ENCODE measurements at places on chromosomes 6 and 20. TPM values are rescaled to one million over a fixed set of nuclear protein-coding genes. Genes with fewer than 3 reads are reported as not detected.

DNA sequence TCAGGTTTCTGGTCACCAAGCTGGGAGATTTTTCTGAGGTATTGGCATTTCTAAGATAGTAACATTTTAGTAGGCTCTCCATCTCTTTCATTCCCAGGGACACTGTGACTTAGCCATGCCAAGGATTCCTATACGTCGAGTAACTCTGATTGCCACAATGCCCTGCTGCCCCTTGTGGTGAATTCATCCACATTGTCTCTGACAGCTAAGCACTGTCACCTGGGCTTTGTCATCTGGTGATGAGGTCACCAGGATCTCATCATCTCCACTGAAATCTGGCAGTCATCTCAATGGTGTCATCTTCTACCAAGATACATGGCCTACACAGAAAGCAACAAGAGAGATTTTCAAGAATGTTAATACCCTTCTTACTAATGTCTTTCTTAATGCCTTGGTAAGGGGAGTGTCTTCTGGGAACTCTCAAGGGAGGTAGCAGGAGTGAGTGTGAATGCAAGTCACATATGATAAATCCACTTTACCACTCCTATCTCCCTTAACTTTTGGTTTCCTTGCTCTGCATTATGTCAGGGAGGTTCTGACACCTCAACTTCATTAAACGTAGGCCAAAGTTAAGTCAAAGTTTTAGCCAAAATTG, 246.7 kb downstream of the CD109 start:
- peak; percentile 16 for DNase-seq

DNA sequence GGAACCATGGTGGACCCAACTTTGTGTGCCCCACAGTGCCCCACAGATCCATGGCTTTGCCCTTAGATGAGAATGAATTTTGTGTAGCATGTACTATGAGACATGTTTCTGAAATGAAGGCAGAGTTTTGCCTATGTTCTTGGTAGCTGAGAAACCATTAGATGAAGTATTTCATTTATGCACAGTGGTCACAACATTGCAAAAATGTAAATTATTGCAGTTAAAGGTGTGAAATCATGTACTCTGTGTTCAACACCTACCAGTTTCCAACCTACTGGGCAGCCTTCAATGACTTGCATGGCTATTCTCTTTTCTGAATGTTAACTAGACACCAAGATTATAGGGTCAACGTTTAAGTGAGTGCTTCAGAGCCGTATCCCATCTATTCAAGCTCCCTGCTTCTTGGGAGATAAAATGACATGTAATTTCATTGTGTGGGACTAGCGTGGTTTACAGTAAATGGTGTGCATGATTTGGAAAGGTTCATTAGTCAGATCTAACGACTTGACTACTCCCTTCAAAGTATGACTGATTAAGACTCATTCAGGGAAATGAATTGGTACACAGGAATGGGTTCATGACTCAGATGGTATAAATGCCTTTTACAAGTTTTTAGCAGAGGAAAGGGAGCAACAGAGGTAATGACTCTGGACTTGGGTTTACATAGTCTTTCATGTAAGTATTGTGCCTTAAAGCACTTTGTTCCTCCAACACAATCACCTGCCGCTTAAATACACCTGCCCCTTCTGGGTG, 106.1 kb upstream of the AKIRIN2 start:
- peak; percentile 89 for DNase-seq

GRCh38 chr6:44563397-44563796, 175.9 kb downstream of the CDC5L start:
- peak; percentile 72 for DNase-seq

GRCh38 chr6:84601366-84601765, 163.0 kb downstream of the TBX18 start:
- no peak for DNase-seq

DNA sequence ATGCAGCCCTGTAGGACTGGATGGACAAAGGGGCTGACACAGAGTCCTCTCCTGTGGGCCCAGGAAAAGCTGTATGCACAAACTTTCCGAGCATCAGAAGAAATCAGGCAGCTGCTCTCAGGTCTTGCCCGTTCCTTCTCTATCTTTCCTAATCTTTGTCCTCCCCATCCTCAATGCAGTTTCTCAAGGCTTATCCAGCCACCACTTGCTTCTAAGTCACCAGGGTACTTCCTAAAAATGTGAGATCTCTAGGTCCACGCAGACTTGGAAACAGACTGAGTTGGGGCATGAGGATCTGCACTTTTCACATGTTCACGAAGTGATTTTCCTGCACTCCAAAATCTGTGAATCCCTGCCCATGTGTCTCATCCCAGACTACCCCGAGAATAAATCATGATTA, 394.5 kb upstream of the SLC35B3 start:
- no peak for DNase-seq

GRCh38 chr6:98985391-98985790, 37.6 kb upstream of the FBXL4 start:
- no peak for DNase-seq

- no peak for DNase-seq
Measured at GRCh38 chr6:2194643-2195042, 50.8 kb downstream of the GMDS start.

DNA sequence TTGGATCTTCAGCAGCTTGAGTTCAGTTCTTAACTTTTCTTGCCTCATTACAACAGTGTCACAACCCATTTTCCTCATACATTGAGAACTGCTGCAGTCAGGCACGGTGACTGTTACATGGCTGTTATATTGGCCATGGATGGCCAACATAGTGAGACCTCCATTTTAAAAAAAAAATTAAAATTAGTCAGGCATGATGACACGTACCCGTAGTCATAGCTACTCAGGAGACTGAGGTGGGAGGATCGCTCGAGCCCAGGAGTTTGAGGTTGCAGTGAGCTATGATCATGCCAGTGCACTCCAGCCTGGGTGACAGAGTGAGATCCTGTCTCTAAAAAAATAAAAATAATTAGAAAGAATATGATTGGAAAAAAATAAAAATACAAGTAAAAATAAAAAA, 9.9 kb upstream of the MMP24 start:
- no peak for DNase-seq

GRCh38 chr20:12838261-12838866, 170.4 kb upstream of the SPTLC3 start:
- no peak for DNase-seq

GRCh38 chr6:10395704-10396546, 18.9 kb downstream of the TFAP2A start:
- DNase-seq, result no peak

GRCh38 chr6:39199231-39199940, 29.9 kb downstream of the KCNK5 start:
- no peak for DNase-seq

DNA sequence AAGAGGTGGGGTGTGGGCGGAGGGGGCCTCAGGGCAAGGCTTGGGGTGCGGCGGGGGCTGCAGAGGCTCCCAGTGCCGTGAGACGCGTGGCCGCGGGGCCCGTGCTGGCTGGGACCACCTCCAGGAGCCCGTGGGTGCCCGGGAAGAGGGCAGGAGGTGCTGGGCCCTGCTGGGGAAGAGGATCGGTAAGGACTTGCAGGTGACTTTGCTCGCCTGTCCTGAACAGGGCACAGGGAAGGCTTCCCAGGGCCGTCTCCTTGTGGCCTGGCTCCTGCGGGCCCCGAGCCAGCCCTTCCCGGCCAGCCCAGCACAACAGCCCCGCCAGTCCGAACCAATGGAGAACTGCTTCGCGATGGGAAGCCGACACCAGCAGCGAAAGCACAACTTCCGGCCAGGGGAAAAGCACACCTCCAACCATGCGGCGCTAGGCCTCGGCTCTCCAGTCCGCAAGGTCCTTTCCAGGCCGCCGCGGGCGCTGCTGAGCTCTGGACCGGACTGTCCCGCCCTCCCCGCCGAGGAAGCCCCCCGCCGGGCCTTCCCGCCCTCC, 32.3 kb downstream of the IRF4 start:
- no peak for DNase-seq

DNA sequence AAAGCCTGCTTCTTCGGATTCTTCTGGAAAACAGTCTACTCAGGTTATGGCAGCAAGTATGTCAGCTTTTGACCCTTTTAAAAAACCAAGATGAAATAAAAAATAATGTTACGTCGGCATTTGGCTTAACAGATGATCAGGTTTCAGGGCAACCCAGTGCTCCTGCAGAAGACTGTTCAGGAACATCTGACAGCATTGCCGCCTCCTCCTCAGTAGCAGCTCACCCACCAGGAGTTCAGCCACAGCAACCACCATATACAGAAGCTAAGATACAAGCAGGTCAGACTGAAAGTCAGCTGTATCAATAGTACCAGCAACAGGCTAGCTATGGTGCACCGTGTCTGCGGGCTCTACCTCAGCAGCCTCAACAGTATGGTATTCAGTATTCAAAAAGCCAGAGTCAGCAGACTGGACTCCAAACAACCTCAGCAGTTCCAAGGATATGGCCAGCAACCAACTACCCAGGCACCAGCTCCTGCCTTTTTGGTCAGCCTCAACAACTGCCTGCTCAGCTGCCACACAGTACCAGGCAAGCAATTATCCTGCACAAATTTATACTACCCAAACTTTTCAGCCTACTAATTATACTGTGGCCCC, 51.9 kb downstream of the BTBD9 start:
- no peak for DNase-seq

DNA sequence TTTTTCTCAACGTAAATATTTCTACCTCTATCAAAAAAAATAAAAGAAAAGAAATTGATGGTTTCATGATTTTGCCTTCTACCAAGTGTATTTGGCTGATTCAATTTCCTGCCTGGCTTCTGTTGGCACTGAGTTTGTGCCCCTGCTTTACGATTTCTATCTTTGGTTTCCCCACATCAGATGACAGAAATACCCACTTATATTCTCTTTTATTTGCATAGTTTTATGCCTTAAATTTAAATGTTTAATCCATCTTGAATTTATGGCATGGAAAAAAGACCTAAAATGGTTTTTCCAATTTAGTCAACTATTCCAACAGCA, 34.3 kb downstream of the RNF24 start:
- DNase-seq, result no peak

DNA sequence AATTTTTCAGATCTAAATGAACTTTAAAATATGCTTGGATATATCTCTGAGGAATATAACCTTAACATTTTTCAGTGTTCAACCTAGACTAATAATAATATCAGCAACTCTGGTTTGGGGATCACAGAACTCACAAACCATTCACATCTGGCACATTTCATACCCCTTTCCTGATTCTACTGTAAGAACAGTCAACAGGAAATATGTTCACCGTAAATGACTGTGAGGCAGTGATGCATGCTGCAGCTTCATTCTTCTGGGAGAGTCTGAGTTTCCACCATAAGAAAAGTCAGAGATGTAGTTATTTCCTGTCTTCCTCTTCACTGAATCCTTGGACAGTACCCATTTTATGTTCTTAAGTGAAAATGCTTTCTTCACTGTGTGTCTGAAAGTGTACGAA, 134.2 kb upstream of the IFNGR1 start:
- no peak for DNase-seq

- peak; percentile 39 for DNase-seq
Measured at GRCh38 chr6:169092375-169092774, 161.3 kb downstream of the THBS2 start.

GRCh38 chr20:9490631-9491030, 23.8 kb upstream of the LAMP5 start:
- DNase-seq, result no peak

- peak; percentile 84 for DNase-seq
Measured at GRCh38 chr6:135546680-135547418, 49.3 kb upstream of the AHI1 start.

- no peak for DNase-seq
Measured at GRCh38 chr6:43282060-43282459, 16.0 kb upstream of the SLC22A7 start.

GRCh38 chr6:132228894-132229293, 172.4 kb downstream of the MOXD1 start:
- DNase-seq, result peak; percentile 79

DNA sequence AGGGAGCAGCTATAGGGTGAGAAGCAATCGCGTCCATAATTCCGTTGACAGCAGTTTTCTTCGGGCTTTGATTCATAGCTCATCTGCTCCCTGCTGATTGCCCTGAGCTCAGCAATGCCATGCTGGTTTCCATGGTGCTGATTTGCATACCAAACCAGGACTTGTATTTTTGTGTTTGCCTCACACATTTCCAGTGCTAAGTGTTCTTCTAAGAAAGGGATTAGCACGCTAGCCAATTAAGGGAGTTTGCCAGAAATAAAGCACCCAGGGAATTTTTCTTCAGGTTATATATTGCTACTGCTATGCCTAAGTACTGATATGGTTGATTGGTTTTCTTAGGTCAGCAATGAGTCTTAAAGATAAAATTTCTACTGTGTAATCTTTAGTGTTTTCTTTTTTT, 177.6 kb downstream of the PLCB1 start:
- peak; percentile 53 for DNase-seq

- no peak for DNase-seq
Measured at GRCh38 chr6:135411849-135412248, 85.7 kb downstream of the AHI1 start.

DNA sequence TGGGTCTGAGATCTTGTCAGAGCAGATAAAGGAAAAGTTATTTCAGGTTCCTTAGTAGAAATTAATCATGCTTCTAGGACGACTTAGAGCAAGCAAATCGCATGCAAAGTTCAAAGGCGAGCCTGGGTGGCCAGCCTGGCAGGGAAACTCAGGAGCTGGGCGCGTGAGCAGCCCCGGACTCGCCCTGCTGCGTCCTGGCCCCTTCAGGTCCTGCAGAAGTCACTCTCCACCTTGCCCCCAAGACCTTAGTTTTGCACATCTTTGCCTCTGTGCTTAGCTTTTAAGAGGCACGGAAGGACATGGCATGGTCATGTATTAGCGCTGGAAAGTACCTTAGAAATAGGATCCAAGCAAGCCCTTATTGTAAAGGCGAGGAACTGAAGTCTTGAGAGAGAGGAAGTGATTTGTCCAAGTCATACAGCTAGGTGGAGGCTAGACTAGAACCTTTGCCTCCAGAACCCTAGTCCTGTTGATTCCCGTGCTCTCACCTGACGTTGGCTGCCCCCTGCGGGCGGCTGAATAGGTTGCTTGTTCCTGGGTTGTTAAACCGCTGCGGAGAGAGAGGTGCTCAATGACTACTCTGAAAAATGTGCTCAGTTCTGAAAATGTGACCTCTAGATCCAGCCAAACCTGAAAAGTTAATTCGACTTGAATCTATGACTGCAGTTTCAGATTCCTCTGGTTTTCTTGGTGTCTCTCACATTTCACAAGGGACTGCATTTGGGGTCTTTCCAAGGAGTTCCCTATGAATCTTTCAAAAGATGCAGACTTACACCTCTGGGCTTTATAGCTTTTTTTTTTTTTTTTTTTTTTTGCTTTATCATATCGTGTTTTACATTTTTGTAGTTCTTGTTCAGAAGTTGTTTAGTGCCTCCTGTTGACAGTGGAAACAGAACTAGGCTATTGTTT, 2.7 kb downstream of the MYB start:
- DNase-seq, result peak; percentile 26

Gene CFB
- 87.1 TPM for total RNA-seq

Gene SIRPD
- not detected for total RNA-seq

Gene TMEM200A
- total RNA-seq, result 44.2 TPM

Gene SSTR4
- total RNA-seq, result not detected

Gene KIF25
- total RNA-seq, result 0.26 TPM

Gene ID4
- 0.83 TPM for total RNA-seq

Gene ENPP4
- 3.6 TPM for total RNA-seq

Gene RBBP9
- total RNA-seq, result 14.4 TPM

Gene OPRM1
- not detected for total RNA-seq

Gene CLIC5
- not detected for total RNA-seq

Data from fibroblast of lung (primary cell).